ENCODE measurements at places on chromosomes 7 and 10.
A peak's percentile ranks its signal among the peaks of the same experiment; 100 is the strongest.

- DNase-seq: peak; percentile 34
Measured at GRCh38 chr7:116258734-116259133, 48.4 kb downstream of the TES start.

GRCh38 chr10:12667052-12667451 is 317.7 kb downstream of the CAMK1D start:
- no peak for DNase-seq

DNA sequence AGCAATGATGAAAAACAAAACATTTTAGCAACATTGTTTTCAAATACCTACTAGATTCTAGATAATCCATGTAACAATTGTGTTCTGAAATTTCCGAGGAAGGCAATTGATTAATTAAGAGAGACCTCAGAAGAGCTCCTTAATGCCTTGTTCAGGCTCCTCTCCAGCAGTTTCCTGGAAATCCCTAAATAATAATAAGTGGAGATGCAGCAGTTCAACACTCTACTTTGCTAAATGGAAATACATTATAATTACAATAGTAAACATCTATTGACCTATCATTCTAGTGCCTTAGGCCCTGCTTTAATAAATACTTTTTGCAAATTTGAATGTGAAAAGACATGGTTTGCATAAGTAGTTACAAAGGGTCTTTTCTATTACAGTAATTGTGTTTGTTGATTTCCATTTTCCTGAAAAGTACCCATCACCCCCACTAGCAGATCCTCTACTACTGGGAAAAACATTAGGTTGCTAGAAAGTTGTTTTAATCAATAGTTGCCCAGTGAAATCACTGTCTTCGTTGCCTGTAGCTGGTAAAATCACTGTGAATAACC is 186.6 kb upstream of the STK17A start:
- no peak for DNase-seq

DNA sequence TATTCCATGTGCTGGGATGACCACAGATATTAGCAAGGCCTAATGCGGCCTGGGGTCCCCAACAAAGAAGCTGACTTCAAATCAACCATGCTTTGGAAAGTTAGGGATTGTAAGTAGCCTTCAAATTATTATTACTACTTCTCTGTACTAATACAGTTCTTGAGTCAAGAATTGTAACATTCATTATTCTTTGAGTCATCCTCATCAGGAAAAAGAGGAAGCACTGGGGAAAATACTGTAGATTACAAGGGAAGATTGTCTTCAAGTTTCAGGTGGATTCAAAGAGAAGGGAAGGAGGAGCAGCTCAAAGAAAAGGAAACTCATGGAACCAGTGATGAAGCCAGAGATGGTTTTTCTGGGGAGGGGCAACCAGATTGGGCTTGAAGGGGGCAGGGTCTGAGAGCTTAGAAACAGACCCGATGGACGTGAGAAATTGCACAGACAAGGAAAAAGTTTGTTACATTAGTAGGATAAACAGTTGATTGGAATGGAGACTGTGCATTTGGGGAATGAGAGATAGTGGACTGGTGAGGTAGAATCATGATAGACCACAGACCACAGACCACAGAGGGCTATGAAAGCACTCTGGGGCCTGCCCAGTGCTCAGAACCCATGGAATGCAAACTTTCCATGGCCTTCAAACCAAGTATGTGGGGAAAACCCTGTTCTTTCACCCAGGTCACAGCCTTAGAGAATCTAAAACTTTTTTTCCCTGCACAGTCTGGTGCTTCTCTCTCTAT is 209.9 kb downstream of the ZNF365 start:
- no peak for DNase-seq

DNA sequence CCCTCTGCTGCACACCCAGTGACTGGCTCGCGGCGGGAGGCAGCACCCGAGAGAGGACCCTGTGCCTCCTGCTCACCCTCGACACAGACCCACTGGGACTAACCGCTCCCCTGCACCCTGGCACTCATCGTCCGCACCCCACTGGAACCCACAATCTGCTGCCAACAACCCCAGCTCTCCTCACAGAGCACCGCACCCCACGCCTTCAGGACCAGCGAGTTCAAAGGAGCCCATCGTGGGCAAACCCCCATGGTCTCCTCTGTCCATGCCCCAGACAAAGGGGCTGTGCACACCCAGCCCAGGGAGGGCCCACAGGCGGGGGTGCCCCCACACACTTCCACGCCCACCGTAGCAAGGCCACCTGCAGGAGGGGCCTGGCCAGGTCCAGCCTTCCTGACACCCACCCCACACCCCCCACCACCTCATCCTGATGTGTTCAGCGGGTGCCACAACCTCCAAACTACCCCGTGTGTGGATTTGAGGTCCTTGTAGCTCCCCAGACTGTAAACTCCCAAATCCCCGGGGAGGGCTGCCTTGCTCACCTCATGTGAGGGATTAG is 14.0 kb downstream of the RASGEF1A start:
- no peak for DNase-seq

GRCh38 chr7:8200316-8200715 is 61.7 kb downstream of the ICA1 start:
- no peak for DNase-seq

- no peak for DNase-seq
Measured at GRCh38 chr10:131485732-131486131, 174.2 kb upstream of the TCERG1L start.

DNA sequence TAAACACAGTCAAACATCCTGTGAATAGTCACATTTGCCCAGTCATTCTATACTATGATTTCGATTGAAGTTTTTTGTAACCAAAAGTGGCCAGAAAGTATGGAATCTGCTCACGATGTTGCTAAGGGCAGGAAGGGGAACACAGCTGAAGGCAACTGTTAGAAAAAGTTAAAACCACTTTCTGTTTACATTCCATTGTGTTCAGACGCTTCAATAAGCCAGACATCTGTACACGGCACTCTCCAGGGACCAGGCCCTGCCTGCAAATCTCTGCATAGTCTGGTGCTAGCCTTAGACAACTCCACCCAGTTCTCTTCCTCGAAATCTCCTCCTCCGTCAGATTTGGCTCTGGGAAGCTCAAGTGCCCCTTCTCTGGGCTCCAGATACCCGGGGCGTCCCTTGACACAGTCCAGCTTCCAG is 17.1 kb upstream of the TMEM120A start:
- DNase-seq: no peak

GRCh38 chr7:41931263-41931646 is 228.4 kb upstream of the INHBA start:
- no peak for DNase-seq

DNA sequence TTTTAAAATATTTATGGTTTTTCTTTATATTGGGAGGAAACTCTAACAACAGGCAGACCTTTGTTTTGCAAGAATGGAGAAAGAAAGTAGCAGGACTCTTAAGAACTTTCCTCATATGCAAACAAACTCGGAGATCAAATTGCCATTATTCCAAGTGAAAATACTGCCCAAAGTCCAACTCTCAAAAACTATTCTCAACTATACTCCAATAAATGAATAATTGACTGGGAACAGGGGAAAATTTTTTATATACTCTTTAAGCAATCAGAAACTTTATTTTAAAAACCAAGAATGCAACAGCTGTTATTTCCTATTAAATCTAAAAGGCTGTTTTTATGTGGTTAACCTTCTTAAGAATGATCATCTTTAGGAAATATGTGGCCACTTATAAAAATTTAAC is 101.9 kb downstream of the COL28A1 start:
- DNase-seq: no peak
